ENCODE measurements at places on chromosomes 12 and 14. TPM values are rescaled to one million over a fixed set of nuclear protein-coding genes. Genes with fewer than 3 reads are reported as not detected.

GLS2 gene
- 0.71 TPM for polyA plus RNA-seq

CD163 gene
- polyA plus RNA-seq, result 0.08 TPM

CD163L1 gene
- polyA plus RNA-seq, result 1.3 TPM

GPR132 gene
- polyA plus RNA-seq, result not detected

CFAP54 gene
- polyA plus RNA-seq, result 0.43 TPM

PPFIA2 gene
- polyA plus RNA-seq, result not detected

SERPINA9 gene
- polyA plus RNA-seq, result not detected

TAS2R9 gene
- polyA plus RNA-seq, result not detected

BHLHE41 gene
- polyA plus RNA-seq, result 0.11 TPM

FOS gene
- 24.5 TPM for polyA plus RNA-seq

GPX2 gene
- 10.0 TPM for polyA plus RNA-seq

POU6F1 gene
- polyA plus RNA-seq, result 0.60 TPM

IFNG-AS1 gene
- not detected for polyA plus RNA-seq

PLEKHD1 gene
- not detected for polyA plus RNA-seq

OTX2 gene
- polyA plus RNA-seq, result not detected

SSPN gene
- 0.21 TPM for polyA plus RNA-seq

FIGNL2 gene
- polyA plus RNA-seq, result 0.01 TPM

GZMB gene
- not detected for polyA plus RNA-seq

BRAP gene
- 9.7 TPM for polyA plus RNA-seq
